CD4-positive, CD25-positive, alpha-beta regulatory T cell (primary cell): ENCODE measurements at places on chromosomes 3 and 15. TPM values are rescaled to one million over a fixed set of nuclear protein-coding genes. Genes with fewer than 3 reads are reported as not detected.

LDHAL6B gene
- not detected for total RNA-seq

MORC1 gene
- 0.12 TPM for total RNA-seq

ZDHHC19 gene
- total RNA-seq, result not detected

GOLGA6D gene
- not detected for total RNA-seq

ANKUB1 gene
- not detected for total RNA-seq

PAQR9 gene
- total RNA-seq, result not detected

ZMYND10 gene
- total RNA-seq, result 1.6 TPM

SPTBN5 gene
- 2.7 TPM for total RNA-seq

LMAN1L gene
- not detected for total RNA-seq

CLEC3B gene
- 0.99 TPM for total RNA-seq

CYP1A1 gene
- total RNA-seq, result not detected

CX3CR1 gene
- total RNA-seq, result 1.0 TPM
